Naive thymus-derived CD4-positive, alpha-beta T cell (primary cell): ENCODE measurements at places on chromosomes 13 and 19. TPM values are rescaled to one million over a fixed set of nuclear protein-coding genes. Genes with fewer than 3 reads are reported as not detected.
A peak's percentile ranks its signal among the peaks of the same experiment; 100 is the strongest.

DNA sequence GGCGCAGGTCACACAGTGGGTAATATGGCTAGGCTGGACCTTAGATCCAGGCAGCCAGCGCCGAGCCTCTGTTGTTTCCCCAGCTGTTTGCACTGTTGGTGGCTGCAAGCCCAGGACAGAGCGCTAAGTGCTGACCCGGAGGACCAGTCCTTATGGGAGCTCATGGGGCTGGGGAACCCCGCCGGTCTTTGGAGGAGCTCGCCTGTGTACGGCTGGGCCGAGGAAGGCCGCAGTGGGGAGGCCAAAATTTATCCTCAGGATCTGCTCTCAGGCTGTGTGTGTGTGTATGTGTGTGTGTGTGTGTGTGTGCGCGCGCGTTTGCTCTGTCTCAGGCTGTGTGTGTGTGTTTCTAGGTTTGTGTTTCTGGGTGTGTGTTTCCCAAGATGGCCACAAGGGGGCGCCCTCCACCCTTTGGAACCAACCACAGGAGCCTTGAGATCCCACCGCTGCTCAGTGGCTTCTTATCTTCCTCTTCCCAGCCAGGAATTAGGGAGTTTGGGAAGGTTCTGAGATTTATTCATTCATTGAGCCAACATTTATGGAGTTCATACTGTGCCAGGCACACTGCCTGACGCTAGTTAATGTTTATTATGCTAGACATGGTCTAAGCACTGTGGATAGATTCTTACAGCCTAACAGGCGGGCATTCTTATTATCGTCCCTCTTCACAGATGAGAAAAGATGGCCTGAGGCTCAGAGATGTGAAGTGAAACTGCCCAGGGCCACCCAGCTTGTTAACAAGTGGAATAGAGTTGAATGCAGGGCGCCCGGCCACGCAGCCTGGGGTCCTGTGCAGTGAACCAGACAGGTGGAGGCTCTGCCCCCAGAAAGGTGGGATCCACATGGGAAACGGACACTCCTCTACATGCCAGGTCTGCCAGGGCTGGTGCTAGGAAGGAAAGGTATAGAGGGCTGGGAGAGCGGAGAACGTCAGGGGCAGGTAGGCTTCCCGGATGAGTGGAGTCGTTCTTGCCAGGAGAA is 13.0 kb downstream of the PGLYRP1 start:
- H3K36me3 ChIP-seq, result peaks cover 26% of the 10 kb centered on the region
- H3K4me3 ChIP-seq, result no peak overlapping the region
- H3K27me3 ChIP-seq, result no peaks in the 10 kb centered on the region
- no peak overlapping the region for H3K27ac ChIP-seq

GRCh38 chr19:50322931-50323781 is 6.0 kb downstream of the KCNC3 start:
- H3K27me3 ChIP-seq, result no peaks in the 10 kb centered on the region
- peaks cover 15% of the 10 kb centered on the region for H3K4me1 ChIP-seq
- no peak overlapping the region for H3K4me3 ChIP-seq
- H3K27ac ChIP-seq, result no peak overlapping the region
- DNase-seq, result no peak

DNA sequence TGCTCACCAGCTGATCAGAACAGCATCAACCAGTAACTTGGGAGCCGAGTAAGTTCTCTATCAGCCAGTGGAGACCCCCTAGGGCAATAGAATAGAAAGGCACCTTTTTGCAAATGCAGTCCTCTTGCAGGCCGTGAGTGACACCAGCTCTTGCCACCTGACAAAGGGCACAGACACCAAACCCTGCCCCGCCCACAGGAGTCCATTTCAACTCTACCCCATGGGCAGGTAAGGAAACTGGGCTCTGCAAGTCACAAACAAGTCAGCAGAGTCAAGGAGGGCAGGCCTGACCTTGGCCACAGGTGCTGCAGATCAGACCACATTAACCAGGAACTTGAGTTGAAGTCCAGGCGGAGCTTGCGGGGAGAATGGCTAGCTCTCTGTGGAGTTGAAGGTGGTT is 77.4 kb upstream of the SPATA13 start:
- no peak overlapping the region for H3K27ac ChIP-seq
- no peaks in the 10 kb centered on the region for H3K4me1 ChIP-seq
- no peak for DNase-seq
- H3K4me3 ChIP-seq, result no peak overlapping the region
- H3K27me3 ChIP-seq, result no peaks in the 10 kb centered on the region

- peak overlapping the region; percentile 79 for H3K27ac ChIP-seq
- peak overlapping the region; percentile 48 for H3K4me3 ChIP-seq
- peaks cover 18% of the 10 kb centered on the region for H3K4me1 ChIP-seq
- no peaks in the 10 kb centered on the region for H3K36me3 ChIP-seq
These were observed 4.9 kb downstream of the ADAMTSL5 start for GRCh38 chr19:1507763-1508506.

DNA sequence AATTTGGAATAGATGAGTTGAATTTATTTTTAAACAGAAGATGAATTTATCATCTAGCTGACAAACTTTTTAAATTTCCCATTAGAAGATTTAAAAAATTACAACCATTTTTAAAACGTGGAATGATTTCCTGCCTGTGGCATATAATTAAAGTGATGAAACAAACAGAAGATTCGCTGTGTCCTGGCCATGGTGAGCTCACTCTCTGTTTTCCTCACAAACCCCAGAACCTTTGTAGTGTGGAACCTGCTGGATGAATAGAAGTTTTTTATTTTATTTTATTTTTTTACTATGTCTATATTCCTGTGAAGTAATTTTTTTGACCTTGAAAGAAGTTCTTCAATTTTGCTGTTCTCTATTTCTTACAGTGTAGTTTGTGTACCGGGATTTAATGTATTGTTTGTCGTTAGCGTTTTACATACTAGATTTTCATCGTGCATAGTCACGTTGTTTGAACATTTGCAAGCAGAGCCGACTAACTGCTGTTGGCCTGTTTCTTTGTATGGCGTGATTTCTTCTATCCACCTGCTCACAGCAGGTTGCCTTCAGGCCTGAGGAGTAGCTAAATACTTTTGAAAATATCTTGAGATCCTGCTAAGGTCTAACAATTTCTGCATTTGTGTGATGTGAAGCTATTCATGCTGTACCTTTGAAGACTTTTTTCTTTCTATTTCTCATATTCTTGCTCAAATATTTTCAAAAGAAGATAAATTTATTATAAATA is 149.2 kb downstream of the GGACT start:
- no peaks in the 10 kb centered on the region for H3K4me1 ChIP-seq
- H3K4me3 ChIP-seq, result no peak overlapping the region
- no peak overlapping the region for H3K27ac ChIP-seq
- no peaks in the 10 kb centered on the region for H3K36me3 ChIP-seq

- H3K4me3 ChIP-seq, result no peak overlapping the region
- no peak overlapping the region for H3K27ac ChIP-seq
- H3K4me1 ChIP-seq, result no peaks in the 10 kb centered on the region
- no peaks in the 10 kb centered on the region for H3K36me3 ChIP-seq
- no peaks in the 10 kb centered on the region for H3K27me3 ChIP-seq
- DNase-seq, result no peak
These were observed 1344.6 kb downstream of the OLFM4 start for GRCh38 chr13:54373211-54373610.

DNA sequence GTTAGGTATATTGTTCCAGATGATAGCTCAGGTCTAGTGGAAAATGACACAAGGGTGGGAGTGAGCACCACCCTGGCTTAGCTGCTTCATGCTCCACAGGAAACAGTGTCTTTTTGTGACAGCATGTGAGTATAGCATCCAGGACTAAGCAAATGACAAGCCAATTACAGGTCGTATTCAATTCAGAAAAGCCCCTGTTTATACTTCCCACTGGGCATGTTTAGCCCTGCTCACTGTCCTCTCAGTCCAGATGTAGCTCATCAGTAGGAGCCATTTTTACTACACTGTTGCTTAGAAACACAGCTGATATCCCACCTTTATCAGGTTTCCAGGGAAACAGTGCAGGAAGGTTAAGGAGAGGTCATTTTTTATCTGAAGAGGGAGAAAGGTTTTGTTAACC is 8.0 kb downstream of the ABHD13 start:
- H3K27me3 ChIP-seq, result no peaks in the 10 kb centered on the region
- H3K4me1 ChIP-seq, result peaks cover 18% of the 10 kb centered on the region
- H3K4me3 ChIP-seq, result no peak overlapping the region
- no peaks in the 10 kb centered on the region for H3K36me3 ChIP-seq
- H3K27ac ChIP-seq, result no peak overlapping the region

DNA sequence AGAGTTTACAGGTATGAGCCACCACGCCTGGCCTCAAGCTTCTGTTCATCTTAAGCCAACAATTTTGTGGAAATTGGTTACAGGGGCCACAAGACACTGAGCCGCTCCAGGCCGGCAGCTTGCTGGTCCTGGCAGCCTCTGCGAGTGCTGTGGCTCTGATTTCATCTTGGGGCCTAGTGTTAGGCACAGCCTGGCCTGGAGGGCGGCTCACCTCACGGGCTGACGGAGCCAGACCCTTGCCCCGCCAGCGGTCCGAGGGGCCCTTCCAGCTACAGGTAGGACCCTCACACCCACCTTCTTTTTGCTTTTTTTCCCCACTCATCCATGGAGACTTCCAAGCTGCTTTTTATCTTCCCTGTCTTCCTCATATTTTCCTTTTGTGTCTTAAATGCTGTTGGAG is 8.6 kb downstream of the ZNF544 start:
- H3K27me3 ChIP-seq, result no peaks in the 10 kb centered on the region
- H3K4me1 ChIP-seq, result no peaks in the 10 kb centered on the region
- H3K4me3 ChIP-seq, result no peak overlapping the region
- H3K27ac ChIP-seq, result no peak overlapping the region

- no peaks in the 10 kb centered on the region for H3K36me3 ChIP-seq
- no peaks in the 10 kb centered on the region for H3K4me1 ChIP-seq
- no peaks in the 10 kb centered on the region for H3K27me3 ChIP-seq
- no peak for DNase-seq
- no peak overlapping the region for H3K4me3 ChIP-seq
These were observed 15.5 kb downstream of the LIPE start for GRCh38 chr19:42411581-42412178.

GRCh38 chr13:111336666-111337065 is 16.2 kb downstream of the TEX29 start:
- DNase-seq, result no peak
- H3K4me3 ChIP-seq, result no peak overlapping the region
- H3K4me1 ChIP-seq, result no peaks in the 10 kb centered on the region
- no peaks in the 10 kb centered on the region for H3K27me3 ChIP-seq
- no peak overlapping the region for H3K27ac ChIP-seq
- no peaks in the 10 kb centered on the region for H3K36me3 ChIP-seq

GRCh38 chr19:19540064-19540714 is 2.1 kb downstream of the CILP2 start:
- no peak overlapping the region for H3K27ac ChIP-seq
- H3K27me3 ChIP-seq, result no peaks in the 10 kb centered on the region
- DNase-seq, result no peak
- no peaks in the 10 kb centered on the region for H3K36me3 ChIP-seq

DNA sequence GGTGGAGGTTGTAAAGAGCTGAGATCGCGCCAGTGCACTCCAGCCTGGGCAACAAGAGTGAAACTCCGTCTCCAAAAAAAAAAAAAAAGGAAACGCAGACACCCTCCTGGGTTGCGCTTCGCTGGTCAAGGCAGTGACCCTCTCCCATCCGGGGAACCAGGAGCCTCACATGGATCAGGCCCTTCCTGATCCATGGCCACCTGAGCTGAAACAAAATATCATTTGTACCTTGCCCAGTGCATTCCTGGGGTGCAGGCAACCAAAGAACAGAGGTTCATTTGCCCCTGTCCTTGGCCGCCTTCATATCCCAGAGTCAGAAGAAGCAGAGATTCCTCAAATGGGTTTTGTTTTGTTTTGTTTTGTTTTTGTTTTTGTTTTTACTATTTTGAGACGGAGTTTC is 8.0 kb upstream of the LSM4 start:
- peaks cover 6% of the 10 kb centered on the region for H3K4me1 ChIP-seq
- no peak overlapping the region for H3K27ac ChIP-seq
- no peak overlapping the region for H3K4me3 ChIP-seq
- H3K27me3 ChIP-seq, result no peaks in the 10 kb centered on the region
- no peaks in the 10 kb centered on the region for H3K36me3 ChIP-seq

DNA sequence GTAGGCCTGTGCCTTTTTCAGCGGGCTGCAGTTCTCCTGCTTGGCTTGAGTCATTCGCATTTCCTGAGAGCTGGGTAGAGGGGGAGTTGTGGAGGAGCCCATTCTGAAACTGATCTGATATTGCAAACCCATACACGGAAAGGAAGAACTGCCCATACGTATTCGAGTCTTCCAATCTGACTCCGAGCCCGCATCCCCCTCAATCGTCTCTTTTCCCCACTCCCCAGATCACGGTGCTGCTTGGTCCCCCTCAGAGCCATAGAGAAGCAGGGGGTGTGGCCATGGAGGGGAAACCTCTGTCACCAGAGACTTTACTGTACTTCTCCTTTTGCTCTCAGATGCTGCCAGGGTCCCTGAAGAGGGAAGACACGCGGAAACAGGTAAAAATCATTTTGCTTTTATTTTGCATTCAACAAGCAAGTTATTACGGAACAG is at the start of gene CD22:
Gene CD22 (plus strand): TSS at position 337 of the 435 bp plus-strand sequence. CDS start 2,854 bp downstream, outside the sequence.
- no peak within 1 kb of the TSS for H3K27ac ChIP-seq
- no peaks in the 10 kb centered on the region for H3K36me3 ChIP-seq
- no peak for DNase-seq

- H3K36me3 ChIP-seq, result no peaks in the 10 kb centered on the region
- DNase-seq, result no peak
- H3K27me3 ChIP-seq, result no peaks in the 10 kb centered on the region
These were observed 546 bp upstream of the ZNF546 start for GRCh38 chr19:39996218-39996810.

DNA sequence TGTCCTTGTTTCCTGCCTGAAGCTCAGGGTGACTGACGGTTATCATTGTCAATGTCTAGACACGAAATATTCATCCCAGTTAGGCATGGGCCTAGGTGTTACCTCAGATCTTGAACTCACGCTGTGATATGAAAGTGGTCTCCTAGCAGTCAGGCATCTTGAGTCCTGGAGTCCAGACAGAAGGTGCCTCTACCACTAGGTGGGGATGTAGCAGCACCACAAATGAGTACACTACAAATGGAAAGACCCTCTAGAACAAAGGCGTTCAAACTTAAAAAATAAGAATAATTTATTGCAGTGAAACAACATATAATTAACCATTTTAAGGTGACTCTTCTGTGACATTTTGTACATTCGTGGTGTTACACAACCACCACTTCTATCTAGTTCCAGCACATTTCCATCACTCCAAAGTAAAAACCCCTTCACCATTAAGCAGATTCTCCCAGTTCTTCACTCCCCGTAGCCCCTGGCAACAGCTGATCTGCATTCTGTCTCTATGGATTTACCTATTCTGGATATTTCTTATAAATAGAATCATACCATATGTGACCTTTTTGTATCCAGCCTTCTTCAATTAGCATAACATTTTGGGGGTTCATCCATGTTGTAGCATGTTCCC is 11.9 kb upstream of the FRY start:
- no peaks in the 10 kb centered on the region for H3K4me1 ChIP-seq
- H3K27ac ChIP-seq, result no peak overlapping the region
- no peaks in the 10 kb centered on the region for H3K27me3 ChIP-seq
- DNase-seq, result peak; percentile 30

ZNF85 gene
- total RNA-seq, result 4.3 TPM

IL4I1 gene
- 1.2 TPM for total RNA-seq

PSG2 gene
- total RNA-seq, result not detected

OR4F17 gene
- not detected for total RNA-seq

CYP2F1 gene
- total RNA-seq, result not detected

ZIC2 gene
- not detected for total RNA-seq

TTYH1 gene
- 1.6 and 1.8 TPM in 2 replicates for total RNA-seq

CCDC70 gene
- not detected for total RNA-seq
